ENCODE measurements at places on chromosomes 1 and 21.

- peak; percentile 88 for DNase-seq
Measured at GRCh38 chr21:15729674-15730483, at the start of gene USP25. TSS of gene USP25 (plus strand) at chr21:15729982. CDS start at chr21:15730394, 412 bp downstream.

DNA sequence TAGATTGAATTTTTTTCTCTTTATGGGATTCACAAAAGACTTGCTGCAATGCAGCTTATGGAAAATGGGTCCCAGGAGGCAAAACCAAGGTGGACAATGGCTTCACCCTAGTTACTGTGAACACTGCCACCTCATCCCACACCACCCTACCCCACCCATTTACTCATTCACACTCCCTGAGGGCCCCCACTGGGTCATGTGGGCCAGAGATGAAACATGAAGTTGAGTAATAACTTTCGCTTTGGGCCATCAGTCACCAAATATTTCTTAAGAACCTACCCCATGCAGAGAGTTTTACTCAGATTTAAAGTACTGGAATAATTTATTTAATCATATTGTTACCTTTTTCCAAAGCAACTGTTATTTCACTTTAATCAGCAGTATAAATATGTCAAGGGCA lies 191.8 kb downstream of the TPR start:
- peak; percentile 13 for DNase-seq

DNA sequence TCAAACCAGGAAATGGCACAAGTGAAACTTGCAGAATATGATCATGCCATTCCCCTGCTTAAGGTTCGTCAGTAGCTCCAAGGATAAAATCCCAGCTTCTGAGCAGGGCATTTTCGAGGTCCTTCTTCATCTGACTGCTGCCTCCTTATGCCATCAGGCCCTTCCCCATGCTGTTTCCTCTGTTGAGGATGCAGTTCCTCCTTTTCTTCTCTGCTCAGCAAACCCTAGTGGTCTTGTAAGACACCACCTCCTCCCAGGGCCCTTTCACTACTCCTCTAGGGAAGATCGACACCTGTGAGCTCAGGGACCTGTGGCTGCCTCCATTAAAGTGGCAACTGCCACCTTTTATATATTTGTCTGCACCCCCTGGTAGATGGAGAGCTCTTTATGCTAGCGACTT lies 62.1 kb upstream of the JUN start:
- no peak for DNase-seq

GRCh38 chr1:218948446-218948845 lies 225.2 kb upstream of the LYPLAL1 start:
- no peak for DNase-seq

GRCh38 chr1:12485231-12486058 lies 132.6 kb downstream of the DHRS3 start:
- DNase-seq: no peak

GRCh38 chr1:184802354-184803179 lies 47.9 kb upstream of the EDEM3 start:
- DNase-seq: no peak

DNA sequence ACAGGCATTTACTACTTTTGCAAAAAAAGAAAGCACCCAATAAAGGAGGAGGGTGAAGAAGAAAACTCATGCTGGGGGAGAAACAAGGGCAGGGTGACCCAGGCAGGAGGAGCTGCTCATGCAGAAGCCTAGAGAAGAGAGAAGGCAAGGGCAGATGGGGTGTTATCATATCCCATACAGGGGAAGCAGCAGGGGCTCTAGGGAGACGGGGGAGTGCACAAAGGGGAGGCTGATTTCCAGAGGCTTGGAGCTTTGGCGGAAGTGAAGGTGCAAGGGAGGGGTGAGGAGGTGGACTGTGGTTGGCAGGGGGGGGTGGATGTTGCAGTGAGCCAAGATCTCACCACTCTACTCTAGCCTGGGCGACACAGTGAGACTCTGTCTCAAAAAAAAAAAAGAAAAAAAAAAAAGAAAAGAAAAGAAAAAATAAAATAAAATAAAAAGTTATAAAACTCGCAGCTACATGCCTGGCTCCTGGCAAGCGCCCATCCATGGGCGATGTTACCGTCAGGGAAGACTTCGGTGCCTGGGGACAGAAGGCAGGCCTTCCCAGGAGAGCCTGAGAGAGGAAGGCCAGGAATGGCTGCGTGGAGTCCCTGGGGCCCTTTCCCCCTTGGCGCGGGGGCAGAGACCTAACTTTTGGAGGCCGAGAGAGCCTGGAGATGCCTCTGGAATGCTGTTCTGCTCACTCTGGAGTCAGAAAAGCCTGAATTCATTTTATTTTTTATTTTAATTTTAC lies 3.3 kb upstream of the FCN3 start:
- DNase-seq: no peak

DNA sequence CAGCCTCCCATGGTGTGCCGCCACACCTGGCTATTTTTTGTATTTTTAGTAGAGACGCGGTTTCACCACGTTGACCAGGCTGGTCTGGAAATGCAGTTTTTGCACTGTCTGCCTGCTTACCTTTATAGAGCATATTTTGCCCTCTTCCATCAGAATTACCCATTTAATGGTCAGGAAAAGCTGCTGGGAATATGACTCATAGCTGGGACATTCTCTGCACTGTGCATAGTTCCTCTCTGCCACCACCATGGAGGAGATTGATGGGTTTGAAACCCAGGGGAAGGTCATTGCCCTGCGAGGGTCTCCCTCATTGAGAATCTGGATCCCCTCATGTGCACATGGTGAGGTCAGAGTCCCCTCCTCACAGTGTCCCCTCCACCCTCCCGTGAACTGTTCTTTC lies 32.1 kb downstream of the MX1 start:
- DNase-seq: no peak

DNA sequence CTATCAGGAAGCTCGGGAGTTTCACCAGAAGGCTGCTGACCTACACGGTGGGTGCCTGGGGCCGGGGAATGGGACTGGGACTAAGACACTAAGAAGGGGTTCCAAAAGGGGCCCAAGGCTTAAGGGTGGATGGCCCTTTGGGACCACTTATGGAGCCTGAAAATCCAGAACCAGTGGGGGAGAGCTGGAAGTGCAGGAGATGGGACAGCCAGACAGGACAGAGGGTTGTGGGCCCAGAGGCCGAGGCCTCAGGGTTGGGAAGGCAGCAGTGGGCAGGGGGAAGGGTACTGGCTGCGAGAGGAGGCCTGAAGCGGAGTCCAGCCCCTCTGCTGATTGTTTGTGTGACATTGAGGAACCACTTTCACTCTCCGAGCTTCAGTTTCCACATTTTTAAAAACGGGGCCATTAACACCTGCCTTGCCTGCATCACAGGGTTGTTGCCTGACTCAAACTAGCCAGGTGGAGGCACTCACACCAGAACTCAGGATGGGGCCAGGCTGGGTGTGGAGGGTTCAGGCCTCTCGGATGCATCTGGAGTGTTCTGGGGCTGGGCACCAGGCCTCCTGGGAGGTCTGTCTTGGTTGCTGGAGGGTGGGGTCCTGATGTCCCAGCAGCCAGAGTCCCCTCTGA lies 3.0 kb downstream of the TTC24 start:
- no peak for DNase-seq

Data from NK-92 treated with Interleukin-12 subunit alpha and Interleukin-12 subunit beta, amount 100 ng/mL, for 24 hours (cell line).